ENCODE measurements at places on chromosomes 2 and 18. TPM values are rescaled to one million over a fixed set of nuclear protein-coding genes. Genes with fewer than 3 reads are reported as not detected.

GRCh38 chr2:7681881-7682461 lies 764.8 kb downstream of the RNF144A start:
- no peak for DNase-seq

GRCh38 chr2:27870724-27871123 lies 19.5 kb downstream of the RBKS start:
- DNase-seq: no peak

GRCh38 chr2:27336173-27336572 lies 13.3 kb upstream of the MPV17 start:
- no peak for DNase-seq

The LAMA3 gene
- 14.8 TPM for total RNA-seq

The CTAGE1 gene
- total RNA-seq: not detected

The TUBA4B gene
- 13.2 TPM for total RNA-seq

DNA sequence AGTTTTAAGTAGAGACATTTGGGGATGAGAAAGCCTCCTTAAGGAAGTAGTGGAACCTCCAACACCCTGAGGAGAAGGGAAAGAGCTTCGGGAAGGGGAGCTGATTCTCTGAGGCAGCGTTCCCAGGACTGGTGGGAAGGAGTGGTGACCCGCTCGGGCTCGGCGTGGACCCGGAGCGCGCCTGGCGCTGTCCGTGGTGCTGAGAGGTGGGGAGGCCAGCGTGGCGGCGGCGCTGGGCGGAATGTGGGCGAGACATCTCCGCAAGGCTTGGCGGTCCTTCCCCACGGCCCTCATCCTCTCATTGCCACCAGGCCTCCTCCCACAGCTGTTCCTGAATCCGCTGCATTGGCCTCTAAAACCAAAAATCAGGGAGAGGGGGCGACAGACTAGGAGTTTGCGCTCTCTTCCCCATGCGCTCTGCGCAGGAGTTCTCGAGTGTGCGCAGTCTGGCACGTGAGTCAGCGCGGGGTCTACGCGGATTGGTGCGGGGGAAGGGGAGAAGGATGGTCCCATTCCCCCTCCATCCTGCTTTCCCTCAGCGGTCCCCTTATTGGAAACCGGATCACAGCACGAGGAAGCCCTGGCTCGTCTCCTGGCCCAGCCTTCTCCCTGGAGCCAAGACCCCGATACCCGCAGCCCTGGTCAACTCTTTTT lies 857 bp downstream of the RESP18 start:
- DNase-seq: peak; percentile 35

The MORN2 gene
- total RNA-seq: 26.3 TPM

The SOX11 gene
- total RNA-seq: not detected

DNA sequence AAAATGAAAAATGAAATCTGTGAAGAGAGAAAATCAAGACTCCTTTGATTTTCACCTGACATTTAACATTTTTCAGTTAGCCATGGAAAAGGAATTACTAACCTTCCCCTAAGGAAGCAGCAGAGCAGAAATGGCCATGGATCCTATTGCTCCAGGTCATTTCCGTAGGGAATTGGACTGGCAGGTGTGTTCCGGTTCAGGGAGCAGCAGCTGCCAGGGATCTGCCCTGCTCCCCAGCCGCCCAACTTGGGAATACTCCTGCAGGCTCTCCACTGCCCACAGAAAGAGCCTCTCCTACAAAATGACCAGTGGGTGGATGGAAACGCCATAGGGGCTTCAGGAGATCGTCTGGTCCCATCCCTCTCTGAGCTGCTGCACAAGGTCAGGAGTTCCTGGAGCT lies 86.0 kb upstream of the MAPK4 start:
- no peak for DNase-seq

Measured in ovary (tissue), 10 donors.